Neuronal stem cell (in vitro differentiated cells): ENCODE measurements at places on chromosomes 11 and 22.

DNA sequence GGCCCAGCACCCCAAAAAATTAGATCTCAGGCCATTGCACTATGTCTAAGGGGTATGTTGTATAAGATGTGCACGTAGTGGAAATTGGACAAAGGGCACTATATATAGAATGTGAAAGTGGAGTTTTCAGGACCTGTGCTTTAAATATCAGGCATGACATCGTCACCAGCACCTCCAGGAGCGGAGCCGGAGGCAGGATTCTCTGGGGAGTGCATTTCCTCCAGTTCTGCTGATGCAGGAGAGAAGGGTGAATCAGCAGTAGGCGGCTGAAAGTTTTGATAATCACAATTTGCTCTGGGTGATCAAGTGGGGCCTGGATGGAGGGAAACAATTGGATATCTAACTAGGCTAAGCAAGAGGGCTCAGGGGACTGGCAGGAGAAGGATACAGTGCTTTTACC, 69.1 kb upstream of the NTM start:
- H3K36me3 ChIP-seq, result no peaks in the 10 kb centered on the region
- no peak for DNase-seq

DNA sequence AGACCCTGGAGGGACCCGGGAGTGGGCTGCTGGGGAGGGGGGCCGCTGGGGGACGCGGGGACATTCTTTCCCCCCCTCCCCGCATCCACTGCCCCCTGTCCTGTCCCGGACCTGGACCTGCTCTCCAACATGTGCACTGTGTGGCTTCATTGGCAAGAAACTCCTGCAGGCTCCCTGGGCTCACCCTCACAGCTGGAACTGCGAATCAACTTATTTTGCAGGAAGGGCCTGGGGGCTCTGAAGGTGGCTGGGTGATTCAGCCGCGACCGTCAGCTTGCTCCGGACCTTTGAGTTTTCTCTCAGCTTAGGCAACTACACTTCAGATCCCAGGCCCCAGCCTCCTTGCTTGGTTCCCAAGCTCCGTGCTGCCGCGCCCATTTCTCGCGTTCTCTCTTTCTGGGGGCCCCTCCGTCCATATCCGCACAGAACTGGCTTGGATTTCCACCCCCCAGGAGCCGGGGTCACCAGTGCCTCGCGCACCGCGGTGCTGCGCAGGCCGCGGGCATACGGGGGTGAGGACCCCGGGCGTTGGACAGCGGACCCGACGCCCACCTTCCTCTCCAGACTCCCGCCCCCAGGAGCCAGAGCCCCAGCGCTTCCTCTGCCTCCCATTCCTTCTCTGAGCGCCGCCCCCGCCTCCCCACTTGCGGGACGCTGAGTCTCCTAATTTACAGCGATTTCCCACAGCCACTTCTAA, 471 bp upstream of the AHNAK start:
- H3K4me1 ChIP-seq, result peaks cover 38% of the 10 kb centered on the region
- no peaks in the 10 kb centered on the region for H3K36me3 ChIP-seq
- peak overlapping the region; percentile 16 for H3K4me3 ChIP-seq
- peaks cover 63% of the 10 kb centered on the region for H3K27me3 ChIP-seq
- no peak for DNase-seq

DNA sequence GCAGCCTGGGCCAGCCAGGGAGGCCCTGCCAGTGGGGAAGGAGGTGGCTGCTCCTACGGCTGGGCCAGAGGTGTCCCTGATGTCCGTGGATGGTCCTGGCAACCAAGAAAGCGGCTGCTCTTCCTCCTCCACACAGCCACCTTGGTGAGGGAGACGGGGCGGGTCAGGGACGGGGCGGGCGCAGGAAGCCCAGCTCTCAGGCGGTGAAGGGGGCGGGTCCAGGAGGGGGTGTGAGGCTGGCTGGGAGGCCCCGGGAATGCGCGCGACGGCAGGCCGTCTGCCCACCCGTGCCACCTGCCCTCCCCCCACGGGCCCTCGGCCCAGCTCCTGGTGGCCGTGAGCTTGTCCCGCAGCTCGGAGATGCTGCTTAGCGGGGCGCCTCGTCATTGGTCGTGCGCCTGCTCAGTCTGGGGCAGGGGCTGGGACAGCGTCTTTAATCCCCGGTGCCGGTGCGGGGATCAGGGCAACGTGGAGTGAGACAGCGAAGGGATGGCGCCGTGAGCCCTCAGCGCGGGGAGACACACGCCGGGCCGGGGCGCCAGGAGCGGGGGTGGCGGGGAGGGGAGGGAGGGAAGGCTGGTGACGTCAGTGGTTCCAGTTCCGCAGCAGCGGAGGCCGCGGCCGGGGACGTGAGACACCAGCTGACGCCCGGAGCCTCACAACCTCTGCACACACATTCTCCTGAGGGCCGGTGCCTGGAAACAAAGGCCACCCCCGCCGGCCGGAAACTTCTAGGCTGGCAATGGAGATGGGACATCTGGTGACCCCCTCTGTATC, 6.7 kb upstream of the BRSK2 start:
- no peaks in the 10 kb centered on the region for H3K27me3 ChIP-seq
- H3K4me1 ChIP-seq, result peaks cover 2% of the 10 kb centered on the region
- no peaks in the 10 kb centered on the region for H3K36me3 ChIP-seq
- peak overlapping the region; percentile 54 for H3K27ac ChIP-seq
- peak overlapping the region; percentile 82 for H3K4me3 ChIP-seq

DNA sequence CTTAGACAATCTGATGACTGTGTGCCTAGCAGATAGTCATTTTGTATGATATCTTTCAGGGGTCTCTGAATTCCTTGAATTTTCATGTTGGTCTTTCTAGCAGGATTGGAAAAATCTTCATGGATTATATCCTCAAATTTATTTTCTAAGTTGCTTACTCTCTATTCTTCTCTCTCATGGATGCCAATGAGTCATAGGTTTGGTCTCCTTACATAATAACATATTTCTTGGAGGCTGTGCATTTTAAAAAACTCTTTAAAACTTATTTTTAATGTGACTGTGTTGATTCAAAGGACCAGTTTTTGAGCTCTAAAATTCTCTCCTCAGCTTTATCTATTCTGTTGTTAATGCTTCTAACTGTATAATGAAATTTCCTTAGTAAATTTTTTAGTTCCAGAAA, 198.7 kb downstream of the AASDHPPT start:
- no peak overlapping the region for H3K27ac ChIP-seq
- H3K36me3 ChIP-seq, result no peaks in the 10 kb centered on the region

DNA sequence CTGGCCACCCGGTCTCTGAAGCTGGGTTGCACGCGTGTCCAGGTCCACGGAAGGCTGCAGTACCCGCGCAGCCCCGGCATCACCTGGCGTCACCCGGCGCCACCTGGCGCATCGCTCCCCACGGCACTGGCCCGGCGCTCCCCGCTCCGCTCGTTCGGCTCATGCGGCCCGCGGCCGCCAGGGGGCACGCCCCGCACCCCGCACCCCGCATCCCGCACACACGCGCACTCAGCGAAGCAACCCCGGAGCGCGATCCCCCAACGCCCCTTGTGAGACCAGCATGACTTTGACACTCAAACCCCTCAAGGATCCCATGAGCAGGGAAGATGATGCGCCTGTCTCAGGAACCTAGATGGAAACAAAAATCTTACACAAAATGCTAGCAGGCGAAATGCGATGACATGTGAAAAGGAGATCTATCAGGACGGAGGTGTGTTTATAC, 11.9 kb downstream of the B3GNT6 start:
- H3K4me1 ChIP-seq, result peaks cover 3% of the 10 kb centered on the region
- no peak overlapping the region for H3K27ac ChIP-seq
- H3K36me3 ChIP-seq, result no peaks in the 10 kb centered on the region
- DNase-seq, result peak; percentile 56
- H3K4me3 ChIP-seq, result no peak overlapping the region
- H3K27me3 ChIP-seq, result peaks cover 16% of the 10 kb centered on the region

- H3K4me1 ChIP-seq, result no peaks in the 10 kb centered on the region
- no peak overlapping the region for H3K4me3 ChIP-seq
- DNase-seq, result no peak
- peaks cover 3% of the 10 kb centered on the region for H3K27me3 ChIP-seq
Measured at GRCh38 chr11:64989416-64989815, 7.4 kb downstream of the BATF2 start.
